ENCODE measurements at places on chromosomes 4 and X.

- peak; percentile 1 for DNase-seq
These were observed at the start of gene MSN for GRCh38 chrX:65667503-65668376. Gene MSN, plus strand, starts transcription at chrX:65667654. Its CDS starts 188 bp downstream, at chrX:65667842.

DNA sequence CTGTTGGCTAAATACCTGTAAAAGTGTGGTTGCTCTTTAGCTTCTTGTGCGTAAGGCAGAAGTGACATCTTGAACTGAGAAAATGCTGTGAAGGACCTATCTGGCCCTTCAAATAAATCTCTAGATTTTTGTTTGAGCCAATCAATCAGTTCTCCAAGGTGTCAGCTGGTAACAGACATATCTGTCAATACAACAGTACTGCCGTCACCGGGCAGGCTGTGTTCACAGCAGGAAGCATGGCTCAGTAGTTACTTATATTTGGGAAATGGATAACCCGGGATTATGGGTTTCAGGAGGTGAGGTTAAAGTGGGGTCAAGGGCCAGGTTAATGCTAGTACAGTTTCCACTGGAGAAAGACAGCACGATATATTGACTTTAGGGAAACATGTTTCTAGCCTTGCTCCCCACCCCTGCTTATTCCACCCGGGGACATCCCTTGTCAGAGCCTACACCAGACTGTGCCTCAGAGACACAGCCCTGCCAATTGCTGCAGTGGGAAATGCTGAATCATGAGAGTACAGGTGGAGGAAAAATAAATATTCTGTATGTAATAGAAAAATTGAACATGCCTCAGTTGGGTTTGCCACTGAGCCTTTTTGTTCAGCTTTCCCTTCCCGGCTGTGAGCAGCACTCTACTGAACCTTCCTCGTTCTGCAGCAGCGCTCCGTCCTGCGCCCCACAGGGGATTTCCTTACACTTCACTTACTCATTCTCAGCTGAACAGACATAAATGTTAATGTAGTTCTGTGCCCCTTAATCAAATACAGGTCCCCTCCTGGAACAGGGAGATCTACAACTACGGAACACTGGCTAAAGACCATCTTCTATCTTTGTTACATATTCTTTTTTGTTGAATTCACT is 121.1 kb downstream of the MGST2 start:
- DNase-seq: no peak

DNA sequence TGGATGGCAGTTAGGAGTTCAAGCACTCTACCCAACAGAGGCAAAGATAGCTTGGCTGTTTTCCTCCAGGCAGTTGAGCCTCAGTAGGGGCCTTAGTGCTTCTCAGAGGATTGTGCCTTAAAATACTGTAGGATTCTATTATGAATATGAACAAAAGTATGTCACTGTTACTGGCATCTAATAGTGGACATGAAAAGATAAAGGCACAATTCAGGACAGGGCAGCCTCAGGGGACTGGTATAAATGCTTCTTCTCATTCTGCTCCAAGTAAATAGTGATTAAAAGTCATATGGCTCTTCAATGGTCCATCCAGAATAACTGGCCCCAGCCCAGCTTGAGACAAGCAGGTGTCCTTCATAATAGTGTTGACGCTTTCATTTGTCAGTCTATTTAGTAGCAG is 17.7 kb downstream of the COL4A6 start:
- DNase-seq: no peak

- no peak for DNase-seq
These were observed 96.4 kb downstream of the FAM13A start for GRCh38 chr4:88960576-88960975.

DNA sequence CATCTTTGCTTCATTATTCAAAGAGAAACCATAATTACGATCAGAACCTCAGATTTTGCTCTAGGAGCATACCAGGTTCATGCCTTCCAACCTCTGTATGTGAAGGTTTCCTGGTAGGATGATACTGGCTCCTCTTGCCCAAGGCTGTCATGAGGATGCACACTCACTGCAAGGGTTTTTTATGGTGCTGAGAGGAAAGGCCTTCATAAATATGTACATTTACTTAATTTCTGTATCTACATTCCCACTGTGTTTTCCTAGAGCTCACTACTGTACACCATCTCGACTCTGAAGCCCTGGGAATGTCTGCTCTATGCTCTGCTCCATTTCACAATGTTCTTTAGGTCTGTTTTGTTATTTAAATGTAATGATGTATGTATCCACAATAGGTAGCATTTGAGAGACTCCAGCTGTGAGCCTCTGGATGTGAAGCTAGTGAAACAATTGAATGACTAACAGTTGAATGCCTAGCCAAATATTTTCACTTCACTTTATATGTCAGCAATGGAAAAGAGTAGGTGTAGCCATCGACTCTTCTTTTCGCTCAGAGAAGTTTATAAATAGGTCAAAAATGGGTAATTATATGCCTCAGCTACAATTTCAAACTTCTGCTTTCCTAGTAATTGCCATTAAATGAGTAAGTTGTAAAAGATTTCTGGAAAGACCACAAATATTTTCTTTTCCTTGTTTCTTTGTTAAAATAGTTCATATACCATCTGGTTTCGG is 228.0 kb downstream of the PALLD start:
- DNase-seq: no peak

GRCh38 chr4:78369679-78370078 is 181.9 kb upstream of the ANXA3 start:
- no peak for DNase-seq

All from NCI-H1105 (cell line).